ENCODE measurements at places on chromosomes 4 and X.
A peak's percentile ranks its signal among the peaks of the same experiment; 100 is the strongest.

GRCh38 chrX:9746148-9746888 lies 19.3 kb downstream of the GPR143 start:
- DNase-seq = no peak

DNA sequence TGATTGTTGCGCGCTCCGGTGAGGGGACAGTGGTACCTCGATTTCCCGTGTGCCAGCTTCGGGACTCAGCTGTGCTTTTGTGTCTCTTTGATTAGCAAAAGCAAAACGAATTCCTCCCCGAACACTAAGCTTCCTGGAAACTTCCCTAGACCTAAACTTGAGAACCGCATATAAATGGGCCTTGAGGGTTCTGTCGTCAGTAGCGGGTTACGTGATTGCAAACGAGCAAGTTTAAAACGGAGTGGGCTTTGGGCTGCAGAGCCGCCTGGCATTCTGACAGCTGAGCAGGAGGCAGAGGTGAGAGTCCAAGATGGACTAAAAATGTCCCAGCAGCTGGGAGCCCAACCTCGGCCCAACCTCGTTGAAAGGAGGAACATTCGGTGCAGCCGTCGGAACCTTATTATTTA lies 1.2 kb upstream of the TAPT1 start:
- peak; percentile 22 for DNase-seq

DNA sequence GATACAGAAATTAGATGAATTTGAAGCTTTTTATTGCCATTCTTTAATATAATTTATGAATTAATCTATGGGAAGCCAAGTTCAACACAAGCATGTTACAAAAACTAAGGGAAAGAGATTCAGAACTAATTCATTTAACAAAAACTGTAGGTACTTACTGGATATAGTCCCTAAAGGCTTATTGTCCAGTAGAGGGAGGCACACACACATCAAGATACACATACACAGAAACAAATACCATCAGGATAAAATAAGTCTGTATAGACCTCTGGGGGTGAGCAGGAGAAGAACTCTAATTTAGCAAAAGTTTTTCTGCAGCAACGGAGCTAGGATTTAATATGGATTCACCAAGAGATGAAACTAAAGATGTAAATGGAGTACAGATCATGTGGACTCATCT lies 83.0 kb upstream of the IL13RA1 start:
- DNase-seq = no peak

DNA sequence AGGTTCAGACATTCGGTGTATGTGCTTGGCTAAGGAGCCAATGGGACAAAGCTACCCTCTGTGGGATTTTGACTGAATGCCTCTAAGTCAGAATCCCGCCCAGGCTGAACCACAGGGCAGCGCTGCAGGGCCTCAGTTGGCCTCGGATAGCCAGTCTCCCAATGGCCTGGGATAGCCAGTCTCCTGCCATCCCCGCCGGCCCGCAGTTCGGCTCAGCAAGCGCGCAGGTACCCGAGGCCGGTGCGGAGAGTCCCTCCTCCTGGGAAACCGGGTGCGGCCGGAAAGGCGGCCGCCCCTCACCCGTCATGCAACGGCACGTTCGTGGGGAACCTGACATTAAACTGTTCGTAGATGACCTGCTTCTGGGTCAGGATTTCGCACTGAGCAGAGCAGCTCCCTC lies 16.1 kb downstream of the PPEF2 start:
- DNase-seq = no peak

DNA sequence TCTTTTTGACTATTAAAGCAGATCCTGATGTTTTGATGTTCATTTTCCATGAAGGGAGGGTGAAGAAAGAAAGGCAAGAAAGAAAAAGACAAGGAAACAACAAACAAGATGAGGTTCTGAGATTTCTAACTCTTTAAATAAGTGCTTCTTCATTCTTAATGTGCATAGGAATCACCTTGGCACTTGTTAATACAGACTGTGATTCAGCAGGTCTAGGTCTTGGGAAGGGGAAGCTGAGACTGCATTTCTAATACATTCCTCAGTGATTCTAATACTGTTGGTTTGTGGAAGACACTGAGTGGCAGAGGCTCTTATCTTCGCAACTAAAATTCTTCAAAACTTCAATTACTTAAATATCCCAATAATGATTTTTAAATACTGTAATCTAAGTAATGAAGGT lies 95.2 kb upstream of the NAP1L5 start:
- no peak for DNase-seq

GRCh38 chrX:118612290-118612689 lies 115.1 kb upstream of the IL13RA1 start:
- DNase-seq = no peak

DNA sequence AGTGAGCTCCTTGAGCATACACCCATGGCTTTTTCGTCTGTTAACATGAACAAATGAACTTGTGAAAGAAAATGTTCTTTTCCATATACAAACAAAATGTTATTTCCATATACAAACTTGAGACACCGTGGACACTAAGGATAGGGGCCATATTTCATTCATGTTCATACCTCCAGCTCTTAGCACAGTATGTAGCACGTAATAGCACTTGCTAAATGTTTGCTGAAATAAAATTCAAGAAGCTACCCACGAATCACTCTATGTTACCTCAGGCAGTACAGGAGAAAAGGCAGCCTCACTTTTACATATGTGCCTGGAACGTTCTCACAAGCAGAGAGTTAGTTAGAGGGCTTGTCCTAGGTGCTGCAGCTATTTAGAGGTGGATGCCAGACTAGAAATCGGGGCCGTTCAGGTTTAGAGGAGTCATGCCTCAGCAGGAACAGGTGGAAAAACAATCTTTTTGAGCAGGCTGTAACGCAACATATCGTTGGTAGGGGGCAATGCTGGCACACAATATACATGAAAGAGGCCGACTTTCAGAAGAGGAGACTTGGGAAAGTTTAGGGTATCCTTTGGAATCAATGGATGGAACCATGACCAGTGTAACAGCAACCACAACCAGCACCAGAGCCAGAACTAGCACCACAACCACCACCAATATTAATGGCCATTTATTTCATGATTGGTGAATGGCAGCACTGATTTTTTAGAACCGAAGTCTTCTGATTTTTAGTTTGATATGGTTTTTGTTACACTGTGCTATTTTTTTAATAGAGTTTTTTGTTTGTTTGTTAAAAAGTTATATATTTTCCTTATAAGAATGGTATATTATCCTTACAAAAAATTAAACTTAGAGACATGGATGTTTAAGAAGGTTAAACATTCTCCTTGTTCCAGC lies 14.8 kb upstream of the PAQR3 start:
- no peak for DNase-seq

- DNase-seq = no peak
These were observed 25.2 kb downstream of the LEF1 start for GRCh38 chr4:108143515-108143914.

- DNase-seq = no peak
These were observed 51.1 kb downstream of the TMEM156 start for GRCh38 chr4:38980903-38981676.

DNA sequence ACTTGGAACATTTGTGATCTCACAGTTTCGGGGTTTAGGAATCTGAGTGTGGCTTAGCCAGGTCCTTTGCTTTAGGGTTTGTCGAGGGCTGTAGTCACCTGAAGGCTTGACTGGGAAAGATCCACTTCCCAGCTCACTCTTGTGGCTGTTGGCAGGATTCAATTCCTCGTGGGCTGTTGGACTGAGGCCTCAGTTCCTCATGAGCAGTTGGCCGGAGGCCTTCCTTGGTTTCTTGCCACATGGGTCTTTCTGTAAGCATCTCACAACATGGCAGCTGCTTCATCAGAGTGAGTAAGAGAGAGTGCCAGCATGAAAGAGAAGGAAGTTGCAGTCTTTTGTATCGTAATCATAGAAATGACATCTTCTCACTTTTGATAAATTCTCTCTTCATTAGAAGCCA lies 11.1 kb downstream of the TXLNG start:
- no peak for DNase-seq

- DNase-seq = no peak
These were observed 106.6 kb upstream of the ATP6AP2 start for GRCh38 chrX:40474205-40474626.

GRCh38 chrX:121782544-121782943 lies 735.1 kb downstream of the GLUD2 start:
- DNase-seq = no peak

DNA sequence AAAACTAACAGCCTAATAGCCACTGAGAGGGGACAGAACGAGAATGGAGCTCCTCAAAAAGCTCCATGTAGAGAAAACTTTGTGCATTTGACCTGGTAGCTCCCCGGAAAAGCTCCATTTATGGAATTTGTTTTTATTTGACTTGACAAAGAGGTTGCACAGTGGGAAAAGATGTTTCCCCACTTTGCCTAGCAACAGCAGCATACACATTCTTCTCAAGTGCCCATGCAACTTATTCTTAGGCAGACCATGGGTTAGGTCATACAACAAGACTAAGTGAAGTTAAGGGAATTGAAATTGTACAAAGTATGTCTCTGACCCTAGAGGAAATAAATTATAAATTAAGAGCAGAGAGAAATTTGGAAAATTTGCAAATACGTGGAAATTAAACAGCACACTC lies 949.6 kb upstream of the PRKX start:
- no peak for DNase-seq

DNA sequence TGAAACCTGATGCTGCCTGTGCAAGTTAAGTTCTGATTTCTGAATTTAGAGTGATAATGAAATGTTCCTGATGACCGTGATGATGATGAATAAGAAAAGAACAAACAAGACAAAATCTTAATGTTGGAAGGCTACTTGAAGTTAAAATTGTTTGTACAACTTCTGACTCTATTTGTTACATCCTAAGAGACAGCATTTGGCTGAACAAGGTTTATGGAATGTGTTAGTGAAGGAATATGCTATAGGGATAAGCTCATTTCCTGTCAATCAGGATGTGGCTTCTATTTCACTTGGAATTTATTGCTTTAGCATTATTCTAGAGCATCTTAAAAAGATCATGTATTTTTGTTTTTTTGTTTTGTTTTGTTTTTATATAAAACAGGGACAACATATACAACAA lies 267.5 kb downstream of the FAT4 start:
- DNase-seq = no peak

DNA sequence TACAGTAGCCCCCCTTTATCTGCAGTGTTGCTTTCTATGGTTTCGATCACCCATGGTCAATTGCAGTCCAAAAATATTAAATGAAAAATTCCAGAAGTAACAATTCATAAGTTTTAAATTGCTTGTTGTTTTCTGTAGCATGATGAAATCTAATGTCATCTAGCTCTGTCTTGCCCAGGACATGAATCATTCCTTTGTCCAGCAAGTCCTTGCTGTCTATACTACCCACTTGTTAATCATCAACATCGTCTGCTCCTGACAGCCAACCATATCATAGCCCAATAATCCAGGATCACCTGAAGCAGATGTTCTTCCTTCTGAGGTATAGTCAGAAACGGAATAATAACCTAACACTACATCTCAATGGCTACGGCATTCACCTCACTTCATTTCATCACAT lies 79.8 kb downstream of the ADAMTS3 start:
- DNase-seq = no peak

DNA sequence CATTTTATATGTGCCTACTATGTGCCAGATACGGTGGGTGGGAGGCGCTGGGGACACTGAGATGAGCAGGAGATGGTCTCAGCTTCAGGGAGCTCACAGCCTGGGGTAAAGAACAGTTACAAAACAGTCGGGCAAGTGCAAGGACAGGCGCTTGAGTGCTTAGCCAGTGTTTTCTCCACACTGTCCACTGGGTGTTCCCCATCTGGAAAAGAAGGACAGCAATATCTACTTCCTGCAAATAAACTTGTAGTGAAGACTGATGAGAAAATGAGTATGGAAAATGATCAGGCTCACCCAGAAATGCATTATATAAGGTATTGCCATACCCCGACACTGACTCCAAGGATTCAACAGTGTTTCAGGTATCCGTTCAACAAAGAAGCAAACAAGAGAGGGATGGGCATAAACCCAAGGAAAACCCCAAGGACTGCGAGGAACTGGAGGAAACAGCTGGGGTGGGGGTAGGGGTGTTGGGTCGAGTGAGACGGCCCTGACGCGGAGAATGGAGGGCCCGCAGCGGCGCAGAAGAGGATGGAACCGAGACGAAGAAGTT lies 835 bp downstream of the TMEM185A start:
- no peak for DNase-seq

DNA sequence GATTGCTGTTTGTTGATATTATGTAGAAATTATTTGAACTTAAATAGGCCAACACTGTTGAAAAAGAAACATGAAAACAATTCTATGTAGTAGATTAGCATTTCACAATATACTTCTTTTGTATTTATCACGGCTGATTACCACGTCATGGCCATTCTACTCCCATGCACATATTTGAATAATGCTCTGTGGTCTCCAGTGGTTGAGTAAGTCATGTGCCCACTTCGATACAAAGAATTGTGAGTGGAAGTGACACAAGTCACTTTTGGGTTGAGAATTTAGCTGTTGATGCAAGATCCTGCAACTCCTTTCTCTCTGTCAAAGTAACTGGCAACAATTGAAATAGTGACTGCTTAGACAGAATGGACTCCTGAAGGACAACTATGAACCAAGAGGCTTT lies 6.7 kb upstream of the FSTL5 start:
- no peak for DNase-seq

GRCh38 chr4:189237340-189237739 lies 703.3 kb upstream of the FRG1 start:
- DNase-seq = no peak

DNA sequence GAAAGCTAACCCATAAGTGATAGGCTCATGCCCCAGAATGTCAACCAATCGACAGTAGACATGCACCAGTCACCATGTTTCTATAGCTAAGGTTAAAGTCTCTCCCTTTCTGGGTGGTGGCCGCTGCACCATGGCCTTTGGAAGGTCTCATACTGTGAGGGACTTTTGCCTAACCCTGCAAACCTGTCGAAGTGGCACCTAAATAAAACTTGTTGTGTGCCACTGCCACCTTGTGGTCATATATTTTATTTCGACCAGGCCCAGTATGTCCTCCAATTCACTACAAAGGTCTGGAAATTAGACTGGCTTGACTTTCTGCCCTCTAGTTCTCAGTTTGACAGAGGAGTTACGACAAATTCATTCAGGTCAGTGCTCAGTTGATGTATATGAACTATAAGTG lies 163.1 kb downstream of the SMARCA1 start:
- peak; percentile 28 for DNase-seq

GRCh38 chr4:112818594-112818965 lies 181.6 kb downstream of the LARP7 start:
- no peak for DNase-seq

- DNase-seq = no peak
These were observed 69.3 kb downstream of the BMP2K start for GRCh38 chr4:78845472-78845871.

- no peak for DNase-seq
These were observed 34.0 kb downstream of the SLC9A6 start for GRCh38 chrX:136019226-136019625.

- DNase-seq = no peak
These were observed 8.0 kb downstream of the NR3C2 start for GRCh38 chr4:148434075-148434773.

All from CD4-positive, alpha-beta T cell treated with Interleukin-4 for 1 hour (primary cell).